ENCODE measurements at places on chromosomes 5 and 9.
A peak's percentile ranks its signal among the peaks of the same experiment; 100 is the strongest.

GRCh38 chr5:167861129-167861927 lies 430.1 kb upstream of the WWC1 start:
- DNase-seq, result peak; percentile 16

- DNase-seq, result peak; percentile 80
Observed at GRCh38 chr9:96418920-96419690, 935 bp upstream of the ZNF367 start.

GRCh38 chr9:77589046-77589795 lies 58.9 kb downstream of the GNA14 start:
- no peak for DNase-seq

DNA sequence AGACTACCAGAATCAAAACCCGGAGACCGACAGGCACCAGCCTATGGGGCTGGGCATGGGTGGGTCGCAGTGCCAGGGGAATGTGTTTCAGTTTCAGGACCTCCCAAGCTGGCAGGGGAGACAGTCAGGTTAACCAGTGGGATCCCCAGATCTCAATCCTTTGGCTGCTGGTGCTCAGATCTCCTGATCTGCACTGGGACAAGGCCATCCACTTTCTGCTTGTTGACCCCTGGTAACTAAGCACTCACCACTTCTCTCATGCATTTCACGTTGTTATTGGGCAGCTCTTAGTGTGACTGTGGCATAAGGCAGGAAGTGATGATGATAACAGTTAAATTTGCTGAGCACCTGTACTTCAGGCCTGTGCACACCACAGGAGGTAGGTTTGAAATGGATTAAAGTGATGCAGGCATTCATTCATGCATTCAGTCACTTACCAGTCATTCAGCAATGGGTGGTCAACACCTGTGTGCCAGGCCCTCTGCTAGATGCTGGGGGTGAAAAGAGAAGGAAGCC lies 42.1 kb upstream of the STXBP1 start:
- no peak for DNase-seq

GRCh38 chr9:90847971-90848370 lies 46.4 kb downstream of the SYK start:
- no peak for DNase-seq

- DNase-seq, result peak; percentile 15
Observed at GRCh38 chr5:53109056-53109442, 508 bp downstream of the MOCS2 start.

GRCh38 chr5:8869932-8870331 lies 675.9 kb downstream of the SEMA5A start:
- no peak for DNase-seq

GRCh38 chr9:128285033-128285784 lies 9.1 kb downstream of the SWI5 start:
- no peak for DNase-seq

GRCh38 chr5:170262061-170263045 lies 29.6 kb downstream of the C5orf58 start:
- no peak for DNase-seq

DNA sequence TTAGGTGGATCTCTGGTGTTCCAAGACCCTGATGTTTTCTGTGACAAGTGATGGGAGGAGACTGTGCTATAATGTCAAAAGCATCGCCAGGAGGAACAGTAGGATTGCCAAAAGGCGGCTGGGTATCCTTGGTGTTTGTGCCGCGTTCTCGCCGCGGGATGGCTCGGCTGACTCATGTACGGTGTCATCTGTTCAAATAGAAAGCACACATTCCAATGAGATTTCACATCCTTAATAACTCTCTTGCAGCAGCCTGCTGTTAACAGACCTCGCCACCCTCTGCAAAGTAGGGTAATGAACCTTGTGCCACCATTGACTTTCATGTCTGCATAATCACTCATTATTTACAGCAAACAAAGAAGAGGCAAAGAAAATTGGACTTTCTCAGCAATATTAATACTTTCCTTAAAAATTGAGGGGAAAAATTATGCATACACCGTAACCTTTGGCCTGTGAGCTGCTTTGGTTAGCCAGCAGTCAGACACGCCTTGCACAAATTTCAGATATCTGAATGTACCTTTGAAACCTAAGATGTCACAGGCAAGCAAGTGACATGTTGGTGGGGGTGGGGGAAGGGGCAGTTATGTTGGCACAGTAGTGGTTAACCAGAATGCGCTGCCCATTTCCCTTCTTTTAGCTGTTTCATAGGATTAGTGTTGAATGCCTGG lies 289.4 kb downstream of the EFNA5 start:
- no peak for DNase-seq

- DNase-seq, result no peak
Observed at GRCh38 chr9:100208673-100209072, 109.6 kb downstream of the INVS start.

DNA sequence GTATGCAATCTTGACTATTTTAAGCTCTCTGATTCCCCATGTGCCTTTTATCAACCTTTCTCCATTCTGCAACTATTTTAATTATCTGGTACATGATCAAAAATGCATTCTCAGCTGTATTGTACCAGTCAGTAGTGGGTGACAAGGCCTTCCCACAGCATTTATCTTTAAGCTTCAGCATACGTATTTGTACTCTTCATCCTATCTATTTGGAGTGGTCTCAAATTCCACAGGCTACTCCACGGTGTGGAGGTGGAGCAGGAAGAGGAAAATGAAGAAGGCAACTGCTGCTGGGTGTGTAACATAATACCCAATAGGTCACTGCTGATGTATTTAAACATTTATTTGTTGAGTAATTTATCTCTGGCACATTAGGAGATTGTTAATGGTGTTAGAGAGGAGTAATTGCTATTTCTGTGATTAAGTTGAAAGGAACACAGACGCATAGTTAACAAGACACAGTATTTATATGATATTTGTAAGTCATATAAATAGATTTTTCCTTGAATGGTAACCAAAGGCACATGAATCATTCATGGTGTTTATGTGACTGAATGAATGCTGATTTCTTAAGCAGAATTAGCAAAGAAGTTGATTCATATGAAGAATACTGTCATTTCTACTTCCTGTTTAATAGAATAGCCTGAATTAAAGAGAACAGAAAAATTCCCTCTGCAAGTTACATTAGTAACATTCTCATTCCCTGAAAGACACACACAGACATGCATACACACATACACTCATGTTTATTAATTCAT lies 153.8 kb upstream of the NR3C1 start:
- DNase-seq, result no peak

DNA sequence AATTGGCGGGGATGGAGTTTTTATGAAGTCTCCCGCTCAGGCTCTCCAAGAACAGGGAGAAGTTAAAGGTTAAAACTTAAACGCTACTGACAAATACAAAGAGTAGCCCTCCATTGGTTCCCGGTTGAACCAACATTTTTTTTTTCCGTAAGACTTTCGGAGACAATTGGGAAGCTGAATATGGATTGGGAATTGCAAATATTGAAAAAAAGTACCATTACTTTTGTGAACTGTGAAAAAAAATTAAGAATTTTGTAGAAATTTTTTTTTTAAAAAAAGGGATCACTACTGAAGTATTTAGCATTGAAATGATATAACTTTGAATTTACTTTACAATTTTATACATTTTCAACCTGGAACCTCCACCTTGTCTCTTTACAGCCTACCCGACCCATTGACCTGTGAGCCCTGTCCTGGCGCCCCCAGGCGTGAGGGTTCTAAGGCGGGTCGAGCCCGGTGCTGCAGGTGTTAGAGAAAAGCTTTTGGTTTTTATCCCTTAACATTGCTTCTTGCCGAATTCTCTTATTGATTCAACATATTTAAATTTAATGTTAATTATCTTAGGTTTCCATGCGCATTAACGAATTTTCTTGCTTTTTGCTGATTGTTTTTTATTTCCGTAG lies 448 bp upstream of the ZNF782 start:
- DNase-seq, result no peak

DNA sequence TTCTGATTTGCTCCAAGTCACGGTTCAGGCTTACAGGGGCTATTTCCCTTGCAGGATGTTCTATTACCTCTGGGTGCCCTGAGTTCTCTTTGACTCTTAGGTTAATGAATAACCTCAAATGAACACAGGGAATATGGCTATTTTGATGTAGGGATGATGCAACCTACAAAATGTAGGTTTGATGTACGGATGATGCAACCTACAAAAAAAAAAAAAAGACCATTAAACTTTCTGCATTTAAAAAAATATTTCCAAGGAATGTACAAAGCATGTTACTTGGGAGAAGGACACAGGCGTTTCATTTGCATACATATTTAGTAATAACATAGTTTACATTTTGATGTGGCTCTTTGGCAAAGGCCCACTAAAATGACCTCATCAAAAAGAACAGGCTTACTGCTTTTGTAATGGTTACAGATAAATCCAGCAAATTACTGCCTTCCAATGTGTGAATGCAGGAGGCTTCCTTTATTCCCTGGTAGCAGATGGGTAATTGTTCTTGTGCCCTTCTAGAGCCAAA lies 36.3 kb downstream of the ZNF474 start:
- DNase-seq, result no peak

DNA sequence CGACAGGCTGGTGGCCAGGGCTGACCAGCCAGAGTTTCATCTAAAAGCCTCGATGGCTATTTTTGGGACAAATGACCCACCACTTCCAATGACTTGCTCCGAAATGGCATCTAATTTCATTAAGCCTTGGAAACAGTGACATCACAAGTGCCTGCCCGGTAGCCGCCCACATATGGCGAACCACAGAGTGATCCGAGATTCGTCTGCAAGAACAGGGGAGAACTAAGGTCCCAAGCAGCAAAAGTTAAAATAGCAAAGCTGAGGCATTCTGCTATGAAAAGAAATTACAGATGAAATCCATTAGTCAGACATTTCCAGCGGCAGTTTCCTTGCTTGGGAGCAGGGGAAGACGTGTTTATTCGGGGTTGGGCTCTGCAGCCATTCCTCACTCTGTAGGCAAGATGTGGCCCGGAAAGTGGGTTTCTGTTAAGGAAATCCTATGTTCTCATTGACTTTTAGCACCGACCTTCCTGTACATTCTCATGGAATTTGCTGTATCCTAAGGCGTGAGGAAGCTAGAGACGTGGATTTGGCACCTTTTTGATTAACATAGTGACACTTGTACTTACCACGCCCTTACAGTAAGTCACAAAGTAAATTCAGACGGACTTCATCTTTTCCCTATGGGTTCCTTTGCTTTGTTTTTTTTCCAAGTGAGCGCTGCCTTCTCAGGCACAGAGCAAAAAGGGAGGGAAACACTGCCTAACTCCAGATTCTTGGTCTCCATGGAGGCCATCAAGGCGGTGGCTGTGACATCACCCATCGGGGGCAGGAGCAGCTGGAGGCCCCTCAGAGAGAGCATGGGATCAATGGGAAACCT lies 45.1 kb downstream of the ERGIC1 start:
- DNase-seq, result no peak

GRCh38 chr9:14487547-14488185 lies 173.7 kb upstream of the NFIB start:
- DNase-seq, result no peak

- DNase-seq, result no peak
Observed at GRCh38 chr5:136399527-136399926, 34.2 kb upstream of the TRPC7 start.

DNA sequence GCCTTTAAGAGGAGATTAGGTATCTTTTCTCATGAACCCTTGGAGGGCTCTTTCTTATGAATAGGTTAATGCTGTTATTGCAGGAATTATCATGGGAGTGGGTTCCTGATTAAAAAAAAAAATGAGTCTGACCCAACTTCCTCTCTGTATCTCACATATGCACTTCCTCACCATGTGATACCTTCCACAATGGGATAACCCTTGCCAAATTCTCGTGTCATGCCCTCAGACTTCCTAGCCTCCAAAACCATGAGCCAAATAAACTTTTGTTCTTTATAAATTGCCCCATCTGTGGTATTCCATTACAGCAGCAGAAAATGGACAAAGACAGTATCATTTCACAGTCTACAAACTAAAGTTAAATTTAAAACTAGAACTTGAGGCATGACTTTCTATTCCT lies 1.0 kb downstream of the OR1B1 start:
- DNase-seq, result no peak

DNA sequence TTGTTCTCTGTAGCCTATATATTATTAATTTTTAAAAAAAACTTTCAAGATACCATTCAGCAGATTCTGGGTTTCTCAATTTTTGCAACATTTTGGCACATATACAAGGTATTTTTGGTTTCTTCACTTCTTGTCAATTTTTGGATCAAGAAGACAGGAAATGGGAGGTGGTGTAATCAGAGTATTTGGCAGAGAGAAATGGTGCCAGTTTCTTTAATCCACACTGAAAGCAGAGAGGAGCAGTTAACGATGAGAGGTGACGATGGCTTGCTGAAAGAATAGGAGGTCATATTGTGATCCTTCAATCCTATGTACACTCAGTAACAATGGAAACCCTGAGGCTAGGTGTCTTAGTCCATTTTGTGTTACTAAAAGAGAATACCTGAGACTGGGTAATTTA lies 16.4 kb downstream of the NNT start:
- no peak for DNase-seq

- no peak for DNase-seq
Observed at GRCh38 chr9:88824711-88825110, 166.6 kb upstream of the S1PR3 start.

DNA sequence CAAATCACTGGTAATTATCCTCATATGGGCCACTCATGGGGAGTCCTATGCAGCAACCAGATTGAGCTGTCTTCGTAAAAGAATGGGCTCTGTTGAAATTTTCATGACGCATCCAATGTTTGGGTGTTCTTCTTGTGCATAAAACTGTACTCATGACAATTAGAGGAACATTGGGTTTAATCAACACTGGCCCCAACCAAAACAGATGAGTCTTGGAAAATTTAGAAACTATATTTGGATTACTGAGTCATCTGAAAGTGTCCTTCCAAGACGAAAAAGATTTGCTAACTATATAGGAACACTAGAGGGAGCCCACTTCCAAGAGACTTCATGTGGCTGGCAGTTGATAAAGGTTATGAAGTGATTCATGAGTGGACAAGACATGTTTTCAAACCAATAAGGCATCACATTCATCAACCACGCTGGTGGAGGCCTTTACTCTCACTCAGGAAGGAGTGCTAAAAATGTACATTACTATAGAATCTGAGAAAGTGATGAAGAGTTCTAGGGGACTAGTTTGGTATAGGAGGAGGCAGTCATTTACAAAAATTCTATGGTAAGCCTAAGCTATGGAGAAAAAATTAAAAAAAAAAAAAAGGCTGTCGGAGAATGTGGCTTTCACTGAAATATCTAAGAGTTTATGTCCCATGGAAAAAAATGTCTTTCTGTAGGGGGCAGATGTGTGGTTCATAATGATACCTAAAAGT lies 313.5 kb downstream of the PRDM9 start:
- DNase-seq, result peak; percentile 67

DNA sequence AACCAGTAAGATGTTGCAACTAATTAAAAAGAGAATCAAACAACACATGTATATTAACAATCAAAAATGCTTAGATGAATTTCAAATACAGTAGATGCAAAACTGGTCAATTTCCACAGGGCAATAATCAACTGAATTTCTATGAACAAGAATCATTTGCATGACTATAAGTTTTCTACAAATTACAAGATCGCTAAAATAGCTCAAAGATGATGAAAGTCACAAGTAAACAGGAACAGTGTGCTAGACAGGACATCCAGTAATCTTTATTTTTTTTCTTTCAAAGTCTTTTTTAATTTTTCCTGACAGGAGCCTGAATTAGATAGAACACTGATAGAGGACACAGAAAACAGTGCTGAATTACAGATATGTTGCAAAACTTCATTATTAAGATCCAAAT lies 608.2 kb upstream of the DAB2 start:
- no peak for DNase-seq

DNA sequence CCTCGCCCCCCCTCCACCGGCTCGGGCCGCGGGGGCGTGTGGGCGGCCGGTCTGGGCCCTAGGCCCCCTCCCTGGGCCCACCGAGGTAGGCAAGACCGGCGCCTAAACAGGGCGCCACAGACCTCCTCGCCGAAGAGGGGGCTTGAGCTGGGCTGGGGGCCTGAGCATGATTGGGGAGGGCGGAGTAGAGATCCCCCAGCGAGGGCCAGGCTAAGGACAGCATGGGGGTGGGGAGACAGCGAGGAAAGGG lies 108.9 kb downstream of the PSD2 start:
- no peak for DNase-seq

Measured in Kasumi-1 (cell line).